Panc1 (cell line): ENCODE measurements at places on chromosomes 13 and 19. TPM values are rescaled to one million over a fixed set of nuclear protein-coding genes. Genes with fewer than 3 reads are reported as not detected.
A peak's percentile ranks its signal among the peaks of the same experiment; 100 is the strongest.

Gene SMIM24
- total RNA-seq = 0.28 TPM

DNA sequence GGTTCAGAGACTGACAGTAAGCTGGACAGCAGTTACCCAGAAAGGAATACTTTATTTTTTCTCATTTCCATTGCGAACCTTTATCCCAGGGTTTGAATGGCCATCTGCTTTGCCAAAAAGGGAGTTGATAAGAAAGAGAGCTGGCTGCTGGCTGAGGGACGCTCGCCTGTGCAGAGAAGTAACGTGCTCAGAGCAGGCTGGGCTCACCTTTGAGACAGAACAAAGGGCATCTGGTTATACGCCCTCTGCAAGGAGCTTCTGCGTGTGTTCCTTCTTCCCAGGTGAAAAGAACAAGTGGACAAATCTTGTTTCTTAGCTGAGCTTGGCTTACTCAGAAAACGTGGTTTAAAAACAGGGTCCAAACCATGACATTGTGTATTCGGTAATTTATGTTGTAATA lies 47.4 kb downstream of the EFNB2 start:
- H3K4me1 ChIP-seq = no peaks in the 10 kb centered on the region
- H3K4me3 ChIP-seq = no peak overlapping the region
- no peak overlapping the region for H3K27ac ChIP-seq

DNA sequence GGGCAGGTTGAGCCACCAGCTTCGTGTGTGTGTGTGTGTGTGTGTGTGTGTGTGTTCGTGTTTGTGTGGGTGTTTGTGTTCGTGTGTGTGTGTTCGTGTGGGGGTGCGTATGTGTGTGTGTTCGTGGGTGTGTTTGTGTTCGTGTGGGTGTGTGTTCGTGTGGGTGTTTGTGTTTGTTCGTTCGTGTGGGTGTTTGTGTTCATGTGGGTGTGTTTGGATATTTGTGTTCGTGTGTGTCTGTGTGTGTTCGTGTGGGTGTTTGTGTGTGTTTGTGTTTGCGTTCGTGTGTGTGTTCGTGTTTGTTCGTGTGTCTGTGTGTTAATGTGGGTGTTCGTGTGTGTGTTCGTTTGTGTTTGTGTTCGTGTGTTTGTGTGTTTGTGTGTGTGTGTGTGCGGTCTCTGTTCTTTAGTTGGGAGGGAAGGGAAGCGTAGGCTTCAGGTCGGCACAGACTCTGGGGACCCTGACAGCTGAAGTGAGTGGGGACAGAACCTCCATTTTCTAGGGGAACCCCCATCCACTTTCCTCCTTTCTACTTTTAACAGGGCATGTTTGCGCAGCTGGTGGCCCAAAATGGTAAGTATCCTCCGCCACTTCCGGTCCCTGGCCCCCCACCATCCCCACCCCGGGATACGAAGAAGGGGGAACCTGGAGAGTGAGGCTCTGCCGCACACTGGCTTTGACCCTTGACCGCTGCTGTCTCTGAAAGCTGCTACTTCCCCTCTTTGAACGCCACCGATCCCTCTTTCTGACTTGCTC lies 1.6 kb downstream of the TNFSF9 start:
- peaks cover 10% of the 10 kb centered on the region for H3K4me1 ChIP-seq
- H3K27ac ChIP-seq = no peak overlapping the region
- no peak for DNase-seq
- H3K4me3 ChIP-seq = peak overlapping the region; percentile 85
- no peaks in the 10 kb centered on the region; the same call in 1 of the 2 replicates for H3K36me3 ChIP-seq

DNA sequence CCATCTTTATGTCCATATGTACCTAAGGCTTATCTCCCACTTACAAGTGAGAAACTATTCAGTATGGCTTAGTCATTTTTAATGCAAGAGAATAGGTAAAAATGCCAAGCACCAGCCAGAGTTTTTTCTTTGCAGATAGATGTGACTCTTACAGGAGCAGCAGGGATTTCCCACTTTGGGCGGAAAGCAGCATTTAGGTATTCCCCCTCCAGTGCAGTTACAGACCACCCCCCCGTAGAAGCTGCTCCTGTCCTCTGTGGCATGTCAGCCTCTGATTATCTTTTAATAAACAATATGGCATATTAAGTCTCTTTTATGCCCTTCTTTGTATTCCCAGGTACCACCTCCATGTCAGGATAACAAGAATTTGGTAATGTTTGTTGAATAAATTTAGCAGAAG lies 24.7 kb upstream of the USPL1 start:
- H3K36me3 ChIP-seq = no peaks in the 10 kb centered on the region
- no peak overlapping the region for H3K4me3 ChIP-seq
- H3K27me3 ChIP-seq = no peaks in the 10 kb centered on the region
- no peak for DNase-seq
- H3K4me1 ChIP-seq = no peaks in the 10 kb centered on the region

DNA sequence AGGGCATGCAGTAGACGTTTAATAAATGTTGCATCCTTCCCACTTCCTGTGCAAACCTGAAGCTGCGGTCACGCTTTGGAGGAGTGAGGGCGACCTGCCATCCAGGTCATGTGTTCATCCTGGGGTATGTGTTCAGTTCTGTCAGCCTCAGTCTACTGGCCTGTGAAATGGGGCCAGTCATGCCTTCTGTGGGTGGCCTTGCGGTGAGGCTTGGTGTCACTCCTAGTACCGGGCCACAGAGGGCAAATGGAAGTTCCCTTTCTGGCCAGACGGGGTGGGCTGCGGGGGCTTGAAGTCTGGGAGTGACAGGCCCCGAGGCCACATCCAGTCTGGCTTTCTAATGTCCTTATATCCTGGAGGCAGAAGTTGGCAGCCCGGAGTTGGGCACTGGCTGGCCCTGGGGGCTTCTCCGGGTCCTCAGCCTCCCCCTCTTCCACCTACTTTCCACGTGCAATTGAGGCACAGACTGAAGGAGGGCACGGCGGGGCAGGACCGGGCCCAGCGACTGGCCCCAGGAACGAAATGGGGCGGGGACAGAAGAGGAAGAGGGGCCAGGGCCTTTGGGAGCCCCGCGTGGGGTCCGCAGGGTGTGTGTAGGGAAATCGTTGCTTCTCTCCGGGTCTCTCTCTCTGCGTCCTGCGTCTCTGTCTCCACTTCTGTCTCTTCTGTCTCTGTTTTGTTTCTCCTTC lies 11.1 kb downstream of the PDE4A start:
- H3K27me3 ChIP-seq = no peaks in the 10 kb centered on the region
- H3K4me1 ChIP-seq = peaks cover 17% of the 10 kb centered on the region
- peak overlapping the region; percentile 75 for H3K27ac ChIP-seq
- H3K36me3 ChIP-seq = no peaks in the 10 kb centered on the region
- no peak for DNase-seq

DNA sequence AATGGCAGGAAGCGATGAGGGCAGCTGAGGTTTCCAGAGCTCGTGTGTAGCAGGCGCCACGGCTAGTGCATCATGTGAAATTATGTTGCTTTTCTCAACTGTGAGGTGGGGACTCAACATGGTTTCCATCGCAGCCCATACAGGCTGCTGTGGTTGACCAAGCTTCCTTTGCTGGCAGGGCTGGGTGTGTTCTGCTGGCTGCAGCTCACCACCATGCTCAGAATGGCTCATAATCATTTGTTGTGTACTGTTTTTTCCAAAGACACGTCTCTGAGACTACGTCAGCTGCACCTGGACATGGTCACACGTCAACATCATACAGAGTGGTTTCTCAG lies 16.1 kb upstream of the RASA3 start:
- no peak for DNase-seq
- H3K27me3 ChIP-seq = no peaks in the 10 kb centered on the region
- no peaks in the 10 kb centered on the region for H3K36me3 ChIP-seq
- peaks cover 6% of the 10 kb centered on the region; the same call in 1 of the 2 replicates for H3K4me1 ChIP-seq
- H3K4me3 ChIP-seq = no peak overlapping the region
- no peak overlapping the region for H3K27ac ChIP-seq

Gene PLK5
- total RNA-seq = not detected

DNA sequence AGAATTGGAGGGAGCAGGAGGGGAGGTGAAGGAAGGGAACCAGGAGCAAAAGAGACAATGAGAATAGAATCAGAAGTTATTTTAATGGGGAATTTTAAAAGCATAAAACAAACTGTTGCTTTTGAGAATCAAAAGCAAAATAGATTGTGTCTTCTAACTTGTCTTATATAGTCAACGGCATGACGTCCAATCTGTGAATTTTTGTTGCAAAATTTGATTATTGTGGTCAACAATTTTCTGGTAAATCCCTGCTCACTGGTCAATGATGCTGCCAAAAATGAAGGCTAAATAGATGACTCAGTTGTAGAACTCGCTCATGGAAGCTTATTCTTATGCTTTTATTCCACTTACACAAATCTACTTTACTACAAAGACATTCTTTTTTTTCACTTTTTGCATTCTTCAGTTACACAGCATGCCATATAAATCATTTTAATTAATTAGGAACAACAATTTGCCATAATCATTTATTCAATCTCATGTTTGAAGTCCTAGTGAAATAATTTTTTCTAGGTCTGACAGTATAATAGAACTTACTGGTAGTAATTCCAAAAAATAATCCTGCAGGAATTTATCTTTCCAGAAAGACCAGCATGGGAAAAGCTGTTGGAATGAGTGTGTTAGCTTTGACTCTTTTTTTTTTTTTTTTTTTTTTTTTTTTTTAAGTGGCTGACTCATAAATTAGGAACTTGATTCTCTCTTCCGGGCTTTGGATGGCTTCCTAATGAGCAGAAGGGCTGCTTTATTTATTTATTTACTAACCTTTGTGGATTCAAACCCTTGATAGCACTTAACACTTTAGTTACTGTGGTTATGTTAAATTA lies 256.9 kb downstream of the SPRY2 start:
- H3K4me3 ChIP-seq = no peak overlapping the region
- H3K36me3 ChIP-seq = no peaks in the 10 kb centered on the region
- H3K27me3 ChIP-seq = no peaks in the 10 kb centered on the region
- peaks cover 15% of the 10 kb centered on the region for H3K4me1 ChIP-seq
- peak overlapping the region; percentile 69 for H3K27ac ChIP-seq

DNA sequence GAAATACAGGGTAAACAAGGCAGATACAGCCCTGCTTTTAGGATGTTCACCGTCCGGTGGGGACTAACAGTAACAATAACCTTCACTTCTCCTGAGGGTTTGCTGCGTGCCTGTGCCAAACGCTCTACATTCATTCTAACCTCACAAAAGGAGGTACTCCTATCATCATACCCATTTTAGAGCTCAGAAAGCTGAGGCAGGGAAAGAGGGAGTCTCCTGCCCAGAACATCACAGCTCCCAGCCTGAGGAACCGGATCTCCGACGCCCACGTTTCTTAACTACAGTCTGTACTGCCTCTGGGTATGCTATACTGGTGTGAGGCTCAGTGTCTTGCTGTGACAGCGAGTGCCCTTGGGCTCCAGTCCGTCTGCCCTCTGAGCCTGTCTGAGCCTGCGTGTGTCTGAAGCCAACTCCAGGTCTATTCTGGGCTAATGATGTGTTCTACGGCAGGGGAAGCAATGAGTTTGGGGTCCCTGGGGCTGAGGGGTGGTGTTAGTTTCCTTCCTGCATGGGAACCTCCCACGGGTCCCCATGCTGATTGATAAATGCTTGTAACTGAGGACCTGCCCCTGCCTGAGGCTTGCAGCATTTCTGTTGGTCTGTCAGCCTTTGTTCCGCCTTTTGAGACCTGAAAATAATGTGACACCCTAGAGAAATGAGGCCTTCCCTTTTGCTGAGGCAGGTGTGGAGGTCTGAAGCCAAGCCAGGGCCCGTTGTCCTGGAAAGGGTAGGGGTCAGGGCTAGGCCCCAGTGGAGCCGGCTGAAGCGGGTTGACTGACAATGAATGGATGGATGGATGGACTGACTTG lies 4.9 kb downstream of the LIPE start:
- no peak overlapping the region for H3K27ac ChIP-seq
- H3K4me3 ChIP-seq = peak overlapping the region; percentile 53
- no peaks in the 10 kb centered on the region; the same call in 1 of the 2 replicates for H3K4me1 ChIP-seq

GRCh38 chr13:62879071-62879470 lies 1463.4 kb upstream of the PCDH20 start:
- no peaks in the 10 kb centered on the region for H3K27me3 ChIP-seq
- H3K4me3 ChIP-seq = no peak overlapping the region
- no peaks in the 10 kb centered on the region for H3K36me3 ChIP-seq
- no peak overlapping the region for H3K27ac ChIP-seq
- no peak for DNase-seq

Gene ZNF440
- total RNA-seq = 12.9 TPM

DNA sequence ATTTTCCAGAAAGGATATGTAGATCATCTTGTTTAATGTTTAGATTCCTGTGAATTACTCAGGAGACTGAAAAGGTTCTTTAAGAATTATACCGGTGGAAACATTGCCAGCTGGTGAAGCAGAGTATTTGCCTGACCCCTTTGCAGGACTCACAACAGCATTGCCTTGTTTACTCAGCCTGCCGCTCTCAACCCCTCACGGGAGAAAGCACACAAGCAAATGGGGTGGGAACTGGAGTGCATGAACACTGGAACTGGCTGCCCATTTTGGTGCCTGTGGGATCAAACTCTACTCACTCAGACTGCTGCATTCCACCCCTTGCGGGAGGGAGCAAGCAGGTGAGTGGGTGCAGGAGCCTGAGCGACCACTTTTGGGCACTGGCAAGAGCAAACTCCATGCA lies 804.7 kb upstream of the SLITRK1 start:
- DNase-seq = no peak
- H3K27ac ChIP-seq = no peak overlapping the region
- no peaks in the 10 kb centered on the region for H3K36me3 ChIP-seq
- no peaks in the 10 kb centered on the region for H3K27me3 ChIP-seq
- no peaks in the 10 kb centered on the region for H3K4me1 ChIP-seq
- H3K4me3 ChIP-seq = no peak overlapping the region

GRCh38 chr19:29813642-29814041 lies 1.9 kb downstream of the CCNE1 start:
- H3K36me3 ChIP-seq = peaks cover 7% of the 10 kb centered on the region
- no peak overlapping the region for H3K27ac ChIP-seq
- no peaks in the 10 kb centered on the region for H3K27me3 ChIP-seq
- no peak overlapping the region for H3K4me3 ChIP-seq
- H3K4me1 ChIP-seq = peaks cover 13% of the 10 kb centered on the region
- DNase-seq = no peak

- DNase-seq = no peak
- H3K27me3 ChIP-seq = no peaks in the 10 kb centered on the region
- H3K4me1 ChIP-seq = no peaks in the 10 kb centered on the region
- H3K27ac ChIP-seq = no peak overlapping the region
- H3K4me3 ChIP-seq = no peak overlapping the region
- H3K36me3 ChIP-seq = no peaks in the 10 kb centered on the region
Measured at GRCh38 chr13:33957497-33957905, 139.6 kb downstream of the RFC3 start.

DNA sequence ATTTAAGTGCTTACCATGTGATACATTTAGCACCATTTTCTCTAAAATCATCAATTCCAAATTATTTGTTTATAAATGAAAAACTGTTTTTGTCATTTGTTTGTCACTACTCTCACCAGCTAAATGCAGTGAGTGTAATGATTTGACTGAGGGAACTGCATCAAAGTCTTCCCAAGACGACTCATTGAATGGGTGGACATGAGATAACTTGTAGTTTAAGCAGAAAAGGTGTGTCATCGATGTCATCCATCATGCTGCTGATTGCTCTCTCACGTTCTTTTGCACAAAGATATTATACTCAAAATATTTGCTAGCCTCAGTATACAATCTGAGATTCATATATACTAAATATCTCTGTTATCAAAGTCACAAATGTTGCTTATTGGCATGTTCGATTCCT lies 366.5 kb downstream of the IRS2 start:
- H3K4me1 ChIP-seq = no peaks in the 10 kb centered on the region
- no peaks in the 10 kb centered on the region for H3K36me3 ChIP-seq
- H3K27ac ChIP-seq = no peak overlapping the region
- no peak for DNase-seq
- no peaks in the 10 kb centered on the region for H3K27me3 ChIP-seq

Gene KLK2
- not detected for total RNA-seq

Gene KEAP1
- total RNA-seq = 102 TPM
